PC-9 (cell line): ENCODE measurements at places on chromosomes 3 and 15. TPM values are rescaled to one million over a fixed set of nuclear protein-coding genes. Genes with fewer than 3 reads are reported as not detected.

MESP1 gene
- total RNA-seq = 8.5 and 17.8 TPM in 2 replicates

DNA sequence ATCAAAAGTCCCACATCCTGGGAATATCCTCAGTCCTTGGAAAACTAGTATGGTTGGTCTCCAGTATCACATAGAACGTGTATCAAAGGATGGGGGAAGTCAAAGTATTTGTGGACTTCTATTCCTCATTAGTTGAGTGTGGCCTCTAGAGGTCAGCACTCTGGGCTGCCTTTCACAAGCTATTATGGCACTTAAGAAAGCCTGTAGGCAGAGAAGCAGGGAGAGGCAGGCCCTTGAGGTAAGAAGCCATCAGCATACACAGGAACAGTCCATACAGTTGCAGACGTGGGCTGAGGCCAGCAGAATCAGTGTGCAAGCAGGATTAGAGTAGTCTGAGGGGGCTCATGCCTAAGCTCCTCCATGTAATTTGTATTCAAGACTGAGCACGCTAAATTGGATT, 341.7 kb downstream of the CLSTN2 start:
- no peak for DNase-seq

DNA sequence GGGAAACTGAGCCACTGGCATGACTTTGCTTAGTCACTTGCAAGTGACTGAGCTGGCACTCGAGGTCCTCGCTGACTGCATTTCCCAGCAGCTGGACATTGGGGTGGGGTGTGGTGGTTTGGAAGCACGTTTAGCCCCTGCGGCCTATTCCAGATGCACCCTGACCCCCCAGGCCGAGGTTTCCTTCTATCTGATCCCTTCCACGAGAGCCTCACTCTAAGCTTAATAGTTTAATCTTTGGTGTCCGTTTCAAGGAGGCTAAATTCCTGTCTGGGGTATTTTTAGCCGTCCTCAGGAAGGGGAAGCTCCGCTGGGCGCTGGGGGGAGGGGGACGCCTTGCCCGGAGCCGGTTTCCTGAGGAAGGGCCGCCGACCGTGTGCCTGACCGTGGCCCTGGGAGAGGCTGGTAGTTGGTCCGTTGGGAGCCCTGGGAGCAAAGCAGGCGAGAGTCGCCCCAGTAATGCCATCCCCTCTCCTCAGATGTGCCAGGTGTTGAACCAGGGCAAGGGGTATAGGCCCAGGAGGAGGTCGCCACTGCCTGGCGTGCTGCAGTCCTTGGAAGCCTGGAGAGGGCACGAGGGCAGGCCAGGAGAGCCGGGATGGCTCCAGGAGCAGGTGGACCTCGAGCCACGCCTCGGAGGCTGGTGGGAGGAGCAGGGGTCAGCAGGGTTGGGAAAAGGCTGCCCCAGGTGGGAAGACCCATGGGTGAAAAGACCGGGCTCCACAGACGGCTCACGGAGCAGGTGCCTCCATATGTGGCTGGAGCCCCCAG, 37.2 kb downstream of the IDH2 start:
- DNase-seq = no peak

- no peak for DNase-seq
Observed at GRCh38 chr3:20074226-20075063, 34.2 kb downstream of the KAT2B start.

VEPH1 gene
- total RNA-seq = 4.0 and 5.1 TPM in 2 replicates

GRCh38 chr15:42490671-42491538, at the start of gene ZNF106:
Gene ZNF106 (minus strand): TSS chr15:42491141. CDS start chr15:42472289, 18,852 bp downstream.
- DNase-seq = peak; percentile 84

DNA sequence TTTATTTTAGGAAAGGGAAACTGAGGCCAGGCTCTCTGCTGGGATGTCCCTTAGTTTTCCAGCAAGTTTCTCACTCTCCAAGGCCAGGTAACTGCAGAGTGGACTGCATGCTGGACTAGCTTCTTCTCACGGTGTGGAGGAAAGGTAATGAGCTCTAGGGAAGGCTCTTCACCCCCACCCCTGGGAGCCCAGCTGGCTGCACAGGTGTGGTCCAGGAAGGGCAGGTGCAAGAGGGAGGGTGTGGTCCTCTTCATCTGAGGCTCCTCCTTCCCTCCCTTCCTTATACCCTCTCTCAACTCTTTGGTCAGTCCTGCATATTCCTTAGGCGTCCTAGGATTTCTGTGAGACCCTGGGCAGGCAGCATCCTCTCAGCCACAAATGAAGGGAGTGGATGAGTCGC, 33.9 kb downstream of the RNU5B-1 start:
- DNase-seq = no peak

DNA sequence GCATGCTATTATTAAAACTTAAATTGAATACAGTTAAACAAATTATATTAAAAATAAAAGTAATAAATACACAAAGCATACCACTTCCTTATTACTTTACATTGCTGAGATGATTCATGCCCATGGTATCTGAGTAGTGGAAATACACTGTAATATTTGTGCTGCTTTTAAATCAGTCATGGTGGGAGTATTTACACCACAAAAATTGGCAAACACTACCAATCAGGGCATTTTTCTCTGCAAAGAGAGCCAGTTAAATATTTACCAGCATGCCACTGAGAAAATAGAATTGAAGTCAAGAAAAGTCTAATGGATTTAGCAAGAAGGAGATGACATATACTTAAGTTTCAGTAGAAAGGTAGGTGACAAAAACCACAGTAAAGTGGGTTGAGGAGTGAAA, 19.6 kb downstream of the PPARG start:
- peak; percentile 82 for DNase-seq

GRCh38 chr3:98750276-98750919, 12.7 kb upstream of the ST3GAL6 start:
- no peak for DNase-seq

GOLGA8T gene
- not detected in 2 replicates for total RNA-seq

DNA sequence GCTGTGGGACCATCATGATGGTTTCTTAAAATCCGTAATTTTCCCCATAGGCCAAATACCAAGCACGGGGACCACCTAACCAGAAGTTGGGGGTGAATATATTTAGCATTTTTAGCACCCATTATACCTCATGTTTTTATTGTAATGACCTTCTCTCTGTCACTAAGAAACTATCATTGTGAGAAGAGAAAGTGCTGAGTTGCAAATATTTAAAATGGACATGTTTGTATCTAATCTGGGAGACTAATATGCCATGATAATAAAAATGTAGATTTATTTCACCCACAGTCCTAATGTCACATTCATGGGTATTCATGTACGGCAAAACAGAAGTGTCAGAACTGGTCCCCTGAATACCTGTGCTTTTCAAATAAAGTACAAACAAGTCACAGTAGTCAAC, 398.9 kb upstream of the NR2F2 start:
- DNase-seq = no peak

DNA sequence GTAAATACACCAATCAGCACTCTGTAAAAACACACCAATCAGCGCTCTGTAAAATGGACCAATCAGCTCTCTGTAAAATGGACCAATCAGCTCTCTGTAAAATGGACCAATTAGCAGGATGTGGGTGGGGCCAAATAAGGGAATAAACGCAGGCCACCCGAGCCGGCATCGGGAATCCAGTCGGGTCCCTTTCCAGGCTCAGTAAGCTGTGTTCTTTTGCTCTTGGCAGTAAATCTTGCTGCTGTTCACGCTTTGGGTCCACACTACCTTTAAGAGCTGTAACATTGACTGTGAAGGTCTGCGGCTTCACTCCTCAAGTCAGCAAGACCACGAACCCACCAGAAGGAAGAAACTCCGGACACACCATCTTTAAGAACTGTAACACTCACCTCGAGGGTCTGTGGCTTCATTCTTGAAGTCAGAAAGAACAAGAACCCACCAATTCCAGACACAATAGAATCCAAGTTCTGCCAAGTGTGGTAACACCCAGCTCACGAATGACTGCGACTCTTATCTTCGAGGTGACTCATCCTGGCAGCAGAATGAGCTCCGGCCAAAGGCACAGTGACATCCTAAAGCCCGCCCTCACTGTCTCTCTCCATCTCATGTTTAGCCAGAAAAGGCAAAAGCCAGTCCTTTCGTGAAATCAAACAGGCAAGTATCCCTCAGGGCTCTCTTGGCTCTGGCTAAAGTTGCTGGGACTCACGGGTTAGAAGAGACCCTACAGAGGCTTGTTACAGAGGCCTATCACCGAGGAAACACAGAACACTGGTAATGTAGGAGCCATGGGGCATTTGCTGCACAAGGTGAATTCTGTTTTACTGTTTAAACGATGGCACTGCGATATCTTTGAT, 155.2 kb downstream of the FAM43A start:
- DNase-seq = peak; percentile 75

- no peak for DNase-seq
Observed at GRCh38 chr15:63668601-63669000, 71.4 kb downstream of the FBXL22 start.

PRSS50 gene
- total RNA-seq = 0.48 and 0.50 TPM in 2 replicates

- DNase-seq = no peak
Observed at GRCh38 chr3:47892286-47893040, 89.5 kb downstream of the DHX30 start.
